ENCODE measurements at places on chromosomes 4 and X. TPM values are rescaled to one million over a fixed set of nuclear protein-coding genes. Genes with fewer than 3 reads are reported as not detected.
A peak's percentile ranks its signal among the peaks of the same experiment; 100 is the strongest.

- no peak overlapping the region for H3K27ac ChIP-seq
- H3K4me3 ChIP-seq: no peak overlapping the region
- H3K36me3 ChIP-seq: no peaks in the 10 kb centered on the region
- H3K27me3 ChIP-seq: no peaks in the 10 kb centered on the region
- no peak for DNase-seq
These were observed 18.4 kb upstream of the SEL1L3 start for GRCh38 chr4:25881193-25881592.

GRCh38 chrX:3728454-3728853, 15.0 kb upstream of the PRKX start:
- H3K27me3 ChIP-seq: no peaks in the 10 kb centered on the region
- DNase-seq: no peak
- peaks cover 7% of the 10 kb centered on the region for H3K4me1 ChIP-seq
- no peak overlapping the region for H3K27ac ChIP-seq

DNA sequence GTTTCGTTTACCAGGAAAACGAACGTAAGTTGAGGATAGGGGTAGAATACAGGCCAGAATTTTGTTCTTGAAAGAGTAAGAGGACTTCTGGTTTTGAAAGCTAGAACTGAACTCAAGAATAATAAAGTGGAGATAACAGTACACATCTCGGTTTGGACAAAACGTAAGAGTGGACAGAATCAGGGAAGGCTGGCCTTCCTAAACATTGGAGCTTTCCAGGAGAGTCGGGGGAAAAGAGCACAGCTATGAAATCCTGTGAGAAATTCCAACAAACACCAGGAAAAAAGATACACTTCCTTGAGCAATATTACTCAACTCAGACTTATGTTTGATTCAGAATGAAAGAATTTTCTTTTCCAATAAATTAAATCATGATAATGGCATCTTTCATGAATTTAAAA, 1.2 kb downstream of the CTSO start:
- peak overlapping the region; percentile 70 for H3K27ac ChIP-seq
- no peaks in the 10 kb centered on the region for H3K27me3 ChIP-seq
- DNase-seq: no peak

GRCh38 chr4:108130955-108131354, 37.8 kb downstream of the LEF1 start:
- H3K27me3 ChIP-seq: no peaks in the 10 kb centered on the region
- peaks cover 6% of the 10 kb centered on the region for H3K36me3 ChIP-seq
- DNase-seq: no peak
- H3K4me1 ChIP-seq: peaks cover 41% of the 10 kb centered on the region
- H3K4me3 ChIP-seq: no peak overlapping the region
- no peak overlapping the region for H3K27ac ChIP-seq

GRCh38 chrX:129606918-129607317, 47.8 kb downstream of the APLN start:
- peaks cover 1% of the 10 kb centered on the region for H3K36me3 ChIP-seq
- H3K27me3 ChIP-seq: peaks cover 3% of the 10 kb centered on the region
- no peak for DNase-seq
- peaks cover 16% of the 10 kb centered on the region for H3K4me1 ChIP-seq

DNA sequence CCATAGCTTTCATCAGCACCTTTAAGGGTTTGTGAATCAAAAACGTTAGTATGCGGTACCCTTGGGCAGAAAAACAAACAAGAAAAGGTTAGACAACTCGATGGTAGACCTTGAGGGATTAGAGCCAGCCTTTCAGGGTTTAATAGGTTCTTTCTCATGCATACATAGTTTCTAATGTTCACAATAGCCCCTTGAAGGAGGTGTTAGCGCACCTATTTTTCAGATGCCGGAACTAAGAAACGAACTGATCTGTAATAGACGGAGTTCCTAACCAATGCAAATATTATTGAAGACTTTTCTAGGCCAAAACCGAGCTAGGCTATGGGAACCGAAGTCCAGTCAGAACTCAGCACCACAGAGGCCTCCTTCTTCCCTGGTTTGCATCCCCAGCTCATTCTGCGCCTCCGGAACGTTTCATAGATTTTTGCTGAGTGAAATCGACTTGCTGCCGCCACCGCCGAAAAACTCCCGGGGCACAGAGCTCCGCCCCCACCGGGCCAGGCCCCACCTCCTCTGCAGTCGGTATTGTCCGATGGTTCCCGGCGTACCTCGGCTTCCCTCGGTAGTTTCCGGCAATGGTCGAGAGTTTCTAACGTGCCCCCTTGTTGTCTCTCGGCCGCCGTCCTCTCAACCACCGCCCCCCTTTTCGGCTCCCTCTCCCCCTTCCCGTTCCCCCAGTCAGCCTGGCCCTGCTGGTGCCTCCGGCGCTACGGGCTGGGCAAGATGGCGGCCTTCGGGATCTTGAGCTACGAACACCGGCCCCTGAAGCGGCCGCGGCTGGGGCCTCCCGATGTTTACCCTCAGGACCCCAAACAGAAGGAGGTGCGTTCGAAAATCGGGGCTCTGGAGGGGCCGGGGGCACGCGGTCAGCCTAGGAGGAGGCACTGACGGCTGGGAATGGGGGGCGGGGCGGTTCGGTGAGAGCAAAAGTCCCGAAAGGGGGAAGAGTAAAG, at the start of gene MED12:
MED12 (plus strand) TSS at position 565 of the 953 bp plus-strand sequence; CDS start at position 724, 159 bp downstream.
- no peaks in the 10 kb centered on the region for H3K27me3 ChIP-seq
- peak; percentile 83 for DNase-seq
- H3K27ac ChIP-seq: peak within 1 kb of the TSS; percentile 90
- peak within 1 kb of the TSS; percentile 80 for H3K4me3 ChIP-seq
- H3K4me1 ChIP-seq: peaks cover 5% of the 10 kb centered on the region
- peaks cover 2% of the 10 kb centered on the region for H3K36me3 ChIP-seq

GRCh38 chr4:108157655-108158054, 11.1 kb downstream of the LEF1 start:
- peaks cover 43% of the 10 kb centered on the region for H3K4me1 ChIP-seq
- DNase-seq: no peak
- peaks cover 12% of the 10 kb centered on the region for H3K36me3 ChIP-seq
- no peak overlapping the region for H3K4me3 ChIP-seq
- peak overlapping the region; percentile 77 for H3K27ac ChIP-seq
- no peaks in the 10 kb centered on the region for H3K27me3 ChIP-seq

DNA sequence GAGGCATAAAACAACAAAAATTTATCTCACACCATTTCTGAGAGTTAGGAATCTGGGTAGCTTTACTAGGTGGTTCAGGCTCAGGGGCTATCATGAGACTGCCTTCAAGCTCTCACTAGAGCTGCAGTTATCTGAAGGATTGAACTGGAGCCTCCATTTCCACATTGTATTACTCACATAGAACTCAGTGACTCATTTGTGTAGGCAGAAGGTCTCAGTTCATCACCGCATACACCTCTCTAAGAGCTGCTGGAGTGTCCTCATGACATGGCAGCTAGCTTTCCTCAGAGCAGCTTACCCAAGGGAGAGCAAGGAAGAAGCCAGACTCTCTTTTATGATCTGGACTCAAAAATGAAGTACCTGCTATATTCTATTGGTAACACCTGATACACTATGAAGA, 389.2 kb downstream of the IQCM start:
- H3K27me3 ChIP-seq: peaks cover 2% of the 10 kb centered on the region
- no peak overlapping the region for H3K4me3 ChIP-seq
- no peaks in the 10 kb centered on the region for H3K36me3 ChIP-seq
- H3K27ac ChIP-seq: no peak overlapping the region

- no peak overlapping the region for H3K4me3 ChIP-seq
- no peak overlapping the region for H3K27ac ChIP-seq
- peaks cover 5% of the 10 kb centered on the region for H3K4me1 ChIP-seq
- no peak for DNase-seq
- no peaks in the 10 kb centered on the region for H3K36me3 ChIP-seq
- no peaks in the 10 kb centered on the region for H3K27me3 ChIP-seq
These were observed 66.4 kb upstream of the MAOA start for GRCh38 chrX:43589735-43590134.

DNA sequence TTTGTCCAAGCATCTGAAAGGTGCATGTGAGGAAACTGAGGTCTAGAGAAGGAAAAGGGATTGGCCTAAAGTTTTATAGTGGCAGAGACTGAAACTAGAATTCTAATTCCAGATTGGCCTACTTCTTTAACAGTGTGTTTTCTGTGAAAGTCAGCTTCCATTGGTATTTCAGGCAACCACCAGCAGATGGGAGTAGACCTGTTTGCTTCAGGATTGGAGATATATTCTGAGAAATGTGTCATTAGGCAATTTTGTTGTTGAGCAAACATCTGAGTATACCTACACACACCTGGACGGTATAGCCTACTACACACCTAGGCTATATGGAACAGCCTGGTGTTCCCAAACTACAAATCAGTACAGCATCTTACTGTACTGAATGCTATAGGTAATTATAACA, 207.3 kb upstream of the RADX start:
- H3K27ac ChIP-seq: no peak overlapping the region
- no peaks in the 10 kb centered on the region for H3K36me3 ChIP-seq
- no peak overlapping the region for H3K4me3 ChIP-seq
- DNase-seq: no peak
- no peaks in the 10 kb centered on the region for H3K4me1 ChIP-seq

GRCh38 chr4:155999725-156000124, 46.1 kb upstream of the CTSO start:
- no peak overlapping the region for H3K4me3 ChIP-seq
- H3K27ac ChIP-seq: no peak overlapping the region
- H3K36me3 ChIP-seq: no peaks in the 10 kb centered on the region
- no peak for DNase-seq

GRCh38 chrX:120459309-120459708, 9.8 kb downstream of the LAMP2 start:
- DNase-seq: no peak
- no peak overlapping the region for H3K4me3 ChIP-seq
- H3K4me1 ChIP-seq: peaks cover 18% of the 10 kb centered on the region
- H3K27ac ChIP-seq: no peak overlapping the region
- H3K27me3 ChIP-seq: no peaks in the 10 kb centered on the region

MUC7 gene
- not detected for total RNA-seq

ERCC6L gene
- 2.4 TPM for total RNA-seq

XKRX gene
- 0.96 TPM for total RNA-seq

POLN gene
- total RNA-seq: 3.7 TPM

UGT2B17 gene
- total RNA-seq: not detected

NHS gene
- total RNA-seq: 6.0 TPM

NR0B1 gene
- total RNA-seq: 1.3 TPM

SLC16A2 gene
- 15.0 TPM for total RNA-seq

MAPK10 gene
- total RNA-seq: 20.8 TPM

POU4F2 gene
- not detected for total RNA-seq

FGFBP1 gene
- 0.96 TPM for total RNA-seq

RHOXF2B gene
- total RNA-seq: not detected

RTL5 gene
- 36.1 TPM for total RNA-seq

Data from mesothelial cell of epicardium (in vitro differentiated cells).